ENCODE measurements at places on chromosomes 1 and 21.
A peak's percentile ranks its signal among the peaks of the same experiment; 100 is the strongest.

DNA sequence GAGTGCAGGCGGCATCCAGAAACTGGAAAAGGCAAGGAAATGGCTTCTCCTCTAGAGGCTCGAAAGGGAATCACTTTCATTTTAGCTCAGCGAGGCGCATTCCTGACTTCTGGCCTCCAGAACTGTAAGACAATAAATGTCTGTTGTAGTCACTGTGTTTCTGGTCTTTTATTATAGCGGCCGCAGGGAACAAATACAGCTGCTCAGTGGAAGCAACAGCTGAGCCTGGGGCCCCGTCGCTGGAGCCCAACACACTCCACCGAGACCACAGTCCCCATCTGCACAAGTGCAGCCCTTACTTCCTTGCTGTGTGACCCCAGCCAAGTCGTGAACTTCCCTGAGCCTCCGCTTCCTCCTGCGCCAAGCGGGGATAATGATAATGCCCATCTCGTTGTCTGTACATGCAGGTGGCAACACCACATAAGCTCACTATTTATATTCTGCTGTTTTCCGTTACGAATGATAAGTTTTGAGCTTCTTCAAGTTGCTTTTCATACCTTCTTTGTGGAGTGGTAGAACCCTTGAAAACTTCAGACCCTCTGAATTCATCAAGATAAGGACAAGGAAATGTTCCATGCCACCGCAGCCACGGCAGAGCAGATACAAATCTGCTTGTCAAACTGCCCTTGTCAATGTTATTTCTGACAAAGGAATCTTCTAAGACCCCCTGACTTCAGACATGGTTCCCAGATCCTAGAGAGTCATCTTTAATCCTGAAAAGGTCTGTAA is 3.2 kb upstream of the LAPTM5 start:
- H3K36me3 ChIP-seq, result no peaks in the 10 kb centered on the region
- DNase-seq, result peak; percentile 40
- H3K27ac ChIP-seq, result no peak overlapping the region
- no peaks in the 10 kb centered on the region for H3K27me3 ChIP-seq

GRCh38 chr1:113768916-113769600 is 9.8 kb upstream of the PHTF1 start:
- peak; percentile 43 for DNase-seq
- no peak overlapping the region for H3K4me3 ChIP-seq
- H3K27ac ChIP-seq, result peak overlapping the region; percentile 29
- peaks cover 22% of the 10 kb centered on the region for H3K4me1 ChIP-seq

GRCh38 chr1:153602749-153603148 is 10.2 kb downstream of the S100A16 start:
- no peak for DNase-seq
- no peaks in the 10 kb centered on the region for H3K27me3 ChIP-seq
- H3K27ac ChIP-seq, result no peak overlapping the region
- H3K4me1 ChIP-seq, result peaks cover 15% of the 10 kb centered on the region
- no peaks in the 10 kb centered on the region for H3K36me3 ChIP-seq

DNA sequence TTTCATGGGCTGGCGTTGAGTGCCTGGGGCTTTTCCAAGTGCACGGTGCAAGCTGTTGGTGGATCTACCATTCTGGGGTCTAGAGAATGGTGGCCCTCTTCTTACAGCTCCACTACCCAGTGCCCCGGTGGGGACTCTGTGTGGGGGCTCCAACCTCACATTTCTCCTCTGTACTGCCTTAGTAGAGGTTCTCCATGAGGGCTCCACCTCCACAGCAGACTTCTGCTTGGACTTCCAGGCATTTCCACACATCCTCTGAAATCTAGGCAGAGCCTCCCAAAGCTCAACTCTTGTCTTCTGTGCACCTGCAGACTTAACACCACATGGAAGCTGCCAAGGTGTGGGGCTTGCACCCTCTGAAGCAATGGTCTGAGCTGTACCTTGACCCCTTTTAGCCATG is 82.1 kb downstream of the CCDC18 start:
- H3K36me3 ChIP-seq, result peaks cover 35% of the 10 kb centered on the region
- no peaks in the 10 kb centered on the region for H3K4me1 ChIP-seq
- no peak overlapping the region for H3K4me3 ChIP-seq
- no peak overlapping the region for H3K27ac ChIP-seq
- DNase-seq, result peak; percentile 20

DNA sequence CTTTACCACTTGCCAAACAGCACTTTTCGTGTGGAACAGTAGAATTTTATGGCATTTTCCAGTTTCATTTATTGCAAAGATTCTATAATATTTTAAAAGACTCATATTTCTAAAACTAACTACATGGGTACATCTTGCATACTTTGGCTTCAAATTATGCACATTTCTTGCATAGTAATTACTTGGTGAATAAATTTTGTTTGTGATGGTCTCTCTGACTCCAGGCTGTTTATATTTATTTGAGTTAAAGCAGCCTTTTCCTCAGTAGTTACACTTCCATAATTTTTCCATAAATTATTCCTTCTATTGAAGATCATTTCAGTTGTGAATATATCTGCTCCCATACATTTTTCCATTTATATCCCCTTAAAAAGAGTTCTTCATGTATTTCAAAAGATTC is 6.9 kb upstream of the NHLH2 start:
- H3K27ac ChIP-seq, result no peak overlapping the region
- H3K4me1 ChIP-seq, result no peaks in the 10 kb centered on the region
- peaks cover 16% of the 10 kb centered on the region for H3K27me3 ChIP-seq
- no peaks in the 10 kb centered on the region for H3K36me3 ChIP-seq
- H3K4me3 ChIP-seq, result no peak overlapping the region

GRCh38 chr1:43835082-43836021 is 98.2 kb upstream of the ARTN start:
- no peaks in the 10 kb centered on the region for H3K27me3 ChIP-seq
- H3K4me3 ChIP-seq, result no peak overlapping the region
- H3K36me3 ChIP-seq, result peaks cover 17% of the 10 kb centered on the region
- no peak overlapping the region for H3K27ac ChIP-seq
- peaks cover 17% of the 10 kb centered on the region for H3K4me1 ChIP-seq

GRCh38 chr21:32459972-32460371 is 47.5 kb downstream of the EVA1C start:
- H3K27ac ChIP-seq, result no peak overlapping the region
- H3K4me1 ChIP-seq, result no peaks in the 10 kb centered on the region
- peaks cover 2% of the 10 kb centered on the region for H3K36me3 ChIP-seq

GRCh38 chr1:197130677-197131304 is 15.7 kb downstream of the ASPM start:
- H3K4me1 ChIP-seq, result no peaks in the 10 kb centered on the region
- H3K27ac ChIP-seq, result no peak overlapping the region
- no peak for DNase-seq
- H3K36me3 ChIP-seq, result peaks cover 7% of the 10 kb centered on the region
- no peak overlapping the region for H3K4me3 ChIP-seq

- no peak overlapping the region for H3K27ac ChIP-seq
- no peaks in the 10 kb centered on the region for H3K27me3 ChIP-seq
- H3K36me3 ChIP-seq, result peaks cover 17% of the 10 kb centered on the region
- peaks cover 7% of the 10 kb centered on the region for H3K4me1 ChIP-seq
These were observed 4.4 kb downstream of the ST7L start for GRCh38 chr1:112614460-112615065.

DNA sequence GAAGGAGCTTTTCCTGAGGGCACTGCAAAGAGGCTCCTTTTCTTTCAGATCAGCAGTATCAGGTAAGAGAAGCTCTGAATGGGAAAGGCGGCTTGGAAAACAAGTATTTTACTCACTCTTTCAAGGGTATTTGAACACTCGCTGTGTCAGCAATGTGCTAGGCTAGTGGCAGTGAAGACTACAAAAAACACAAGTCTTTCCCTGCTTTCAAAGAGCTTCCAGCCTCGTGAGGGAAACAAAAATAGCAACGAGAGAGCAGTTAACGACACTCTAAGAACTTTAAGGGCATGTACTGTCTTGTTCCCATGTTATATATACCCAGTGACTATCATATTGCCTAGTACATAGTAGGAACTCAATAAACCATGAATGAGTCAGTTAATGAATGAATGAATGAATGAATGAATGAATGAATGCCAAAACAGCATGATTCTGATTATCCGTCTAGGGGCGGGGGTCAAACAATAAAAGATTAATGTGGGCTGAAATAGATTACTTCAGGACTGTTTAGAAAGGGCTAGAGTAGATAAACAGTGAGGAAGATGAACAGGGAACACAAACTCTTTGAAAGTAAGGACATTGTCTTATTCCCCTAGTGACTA is 14.2 kb upstream of the MCOLN3 start:
- H3K4me1 ChIP-seq, result peaks cover 12% of the 10 kb centered on the region
- no peak overlapping the region for H3K27ac ChIP-seq
- peak overlapping the region; percentile 68 for H3K4me3 ChIP-seq
- H3K36me3 ChIP-seq, result no peaks in the 10 kb centered on the region

- DNase-seq, result no peak
- no peak overlapping the region for H3K4me3 ChIP-seq
- no peaks in the 10 kb centered on the region for H3K36me3 ChIP-seq
These were observed 51.0 kb upstream of the POU2F1 start for GRCh38 chr1:167169642-167170041.

GRCh38 chr1:24491577-24492360 is 10.9 kb upstream of the RCAN3 start:
- H3K4me3 ChIP-seq, result no peak overlapping the region
- no peaks in the 10 kb centered on the region for H3K36me3 ChIP-seq
- H3K27me3 ChIP-seq, result no peaks in the 10 kb centered on the region
- H3K27ac ChIP-seq, result no peak overlapping the region
- peak; percentile 10 for DNase-seq
- no peaks in the 10 kb centered on the region for H3K4me1 ChIP-seq

DNA sequence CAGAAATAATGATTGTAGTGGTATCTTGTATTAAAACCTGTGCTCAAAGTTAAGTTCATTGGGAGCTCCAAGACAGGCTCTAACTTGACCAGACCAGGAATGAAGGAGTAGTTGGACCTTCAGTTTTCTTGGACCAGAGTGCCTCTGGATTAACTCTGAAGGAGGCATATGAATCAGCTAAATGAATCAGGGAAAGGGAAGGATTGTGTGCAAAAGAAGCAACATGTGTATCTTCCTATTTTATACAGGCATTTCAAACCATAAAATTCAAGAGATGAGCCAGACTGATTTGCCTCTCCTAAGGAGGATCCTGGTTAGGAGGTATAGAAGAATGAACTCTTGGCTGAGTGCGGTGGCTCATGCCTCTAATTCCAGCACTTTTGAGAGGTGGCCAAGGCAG is 71.4 kb downstream of the CC2D1B start:
- H3K27ac ChIP-seq, result no peak overlapping the region
- DNase-seq, result no peak
- H3K4me1 ChIP-seq, result no peaks in the 10 kb centered on the region
- H3K4me3 ChIP-seq, result no peak overlapping the region
- no peaks in the 10 kb centered on the region for H3K36me3 ChIP-seq

DNA sequence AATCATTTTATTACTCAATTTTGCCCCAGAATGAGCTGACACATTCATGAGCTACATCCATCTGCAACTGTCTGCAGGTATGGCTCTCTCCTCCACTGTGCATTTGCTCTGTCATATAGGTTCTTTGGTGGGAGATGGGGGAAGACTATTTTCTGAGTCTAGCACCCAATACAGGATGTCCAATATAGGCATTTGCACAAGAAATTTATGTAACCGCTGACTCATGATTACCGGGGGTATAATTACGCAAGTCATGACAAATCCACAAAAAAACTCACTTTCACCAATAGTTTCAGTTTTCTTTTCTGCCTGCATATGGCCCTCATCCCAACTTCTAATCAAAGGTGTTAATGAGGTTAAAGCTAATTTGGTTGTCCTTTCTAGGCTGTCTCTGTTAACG is 17.5 kb upstream of the VSIG8 start:
- DNase-seq, result peak; percentile 88
- peaks cover 4% of the 10 kb centered on the region for H3K4me1 ChIP-seq
- H3K36me3 ChIP-seq, result no peaks in the 10 kb centered on the region
- H3K4me3 ChIP-seq, result no peak overlapping the region
- H3K27ac ChIP-seq, result no peak overlapping the region
- no peaks in the 10 kb centered on the region for H3K27me3 ChIP-seq
